ENCODE measurements at places on chromosomes 4 and X.
A peak's percentile ranks its signal among the peaks of the same experiment; 100 is the strongest.

DNA sequence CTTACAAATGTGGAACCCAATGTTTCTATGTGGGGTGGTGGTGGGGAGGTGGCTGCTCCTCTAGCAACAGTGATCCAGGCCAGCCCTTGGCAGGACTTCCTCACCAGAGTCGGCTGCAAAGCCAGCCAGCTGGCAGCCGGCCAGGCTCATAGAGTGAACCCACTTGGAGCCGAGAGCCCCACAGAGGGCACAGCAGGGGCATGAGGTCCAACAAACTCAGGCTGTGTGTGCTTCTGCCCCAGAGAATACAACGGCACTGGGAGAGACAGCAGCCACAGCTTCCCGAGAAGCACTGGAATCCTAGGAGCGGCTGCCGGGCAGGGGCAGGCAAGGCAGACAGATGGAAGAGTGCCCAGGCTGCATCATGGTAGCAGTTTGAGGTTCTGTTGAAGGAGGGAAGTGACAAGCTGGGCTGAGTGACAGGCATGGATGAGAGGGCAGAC is 23.5 kb upstream of the SOWAHD start:
- peak; percentile 41 for DNase-seq

DNA sequence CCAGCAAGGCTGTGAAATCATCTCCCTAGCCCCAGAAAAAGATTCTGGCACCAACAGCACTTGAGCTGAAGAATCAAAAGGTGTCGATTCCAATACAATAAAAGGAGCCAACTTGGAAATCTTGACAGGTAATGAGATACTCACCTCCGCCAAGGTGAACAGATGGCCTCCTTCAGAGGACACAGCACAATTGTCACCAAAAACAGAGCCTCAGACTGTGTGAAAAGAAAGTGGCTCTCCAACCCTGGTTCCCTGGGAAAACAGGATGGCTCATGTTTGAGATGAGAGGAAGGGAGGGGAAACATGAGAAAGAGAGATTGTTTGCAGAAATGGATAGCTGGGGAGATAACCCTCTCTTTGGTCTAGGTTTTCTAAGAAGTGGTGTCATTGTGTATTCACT is 168.9 kb downstream of the HS3ST1 start:
- DNase-seq = no peak

- no peak for DNase-seq
Observed at GRCh38 chrX:4243759-4244158, 530.3 kb upstream of the PRKX start.

- DNase-seq = peak; percentile 63
Observed at GRCh38 chr4:38023347-38024205, 63.4 kb downstream of the PTTG2 start.

DNA sequence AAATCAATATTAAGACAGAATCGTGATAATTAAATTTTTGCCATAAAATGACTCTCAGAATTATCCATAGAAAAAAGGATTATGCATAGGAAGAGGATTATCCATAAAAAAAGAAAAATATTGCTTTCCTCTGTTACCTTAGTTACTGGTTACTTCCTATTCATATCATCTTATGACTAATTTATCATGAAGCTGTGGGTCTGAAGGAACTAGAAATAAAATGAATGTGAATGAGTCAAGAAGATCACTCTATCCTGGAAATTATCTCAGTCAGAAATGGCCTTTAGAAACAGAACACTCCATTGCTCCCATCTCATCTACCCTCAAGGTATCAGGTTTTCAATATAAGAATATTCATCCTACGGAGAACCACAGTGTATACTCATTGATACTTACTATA is 19.4 kb downstream of the RPS6KA6 start:
- DNase-seq = no peak

- no peak for DNase-seq
Observed at GRCh38 chrX:17703201-17703600, 34.1 kb upstream of the SCML1 start.

DNA sequence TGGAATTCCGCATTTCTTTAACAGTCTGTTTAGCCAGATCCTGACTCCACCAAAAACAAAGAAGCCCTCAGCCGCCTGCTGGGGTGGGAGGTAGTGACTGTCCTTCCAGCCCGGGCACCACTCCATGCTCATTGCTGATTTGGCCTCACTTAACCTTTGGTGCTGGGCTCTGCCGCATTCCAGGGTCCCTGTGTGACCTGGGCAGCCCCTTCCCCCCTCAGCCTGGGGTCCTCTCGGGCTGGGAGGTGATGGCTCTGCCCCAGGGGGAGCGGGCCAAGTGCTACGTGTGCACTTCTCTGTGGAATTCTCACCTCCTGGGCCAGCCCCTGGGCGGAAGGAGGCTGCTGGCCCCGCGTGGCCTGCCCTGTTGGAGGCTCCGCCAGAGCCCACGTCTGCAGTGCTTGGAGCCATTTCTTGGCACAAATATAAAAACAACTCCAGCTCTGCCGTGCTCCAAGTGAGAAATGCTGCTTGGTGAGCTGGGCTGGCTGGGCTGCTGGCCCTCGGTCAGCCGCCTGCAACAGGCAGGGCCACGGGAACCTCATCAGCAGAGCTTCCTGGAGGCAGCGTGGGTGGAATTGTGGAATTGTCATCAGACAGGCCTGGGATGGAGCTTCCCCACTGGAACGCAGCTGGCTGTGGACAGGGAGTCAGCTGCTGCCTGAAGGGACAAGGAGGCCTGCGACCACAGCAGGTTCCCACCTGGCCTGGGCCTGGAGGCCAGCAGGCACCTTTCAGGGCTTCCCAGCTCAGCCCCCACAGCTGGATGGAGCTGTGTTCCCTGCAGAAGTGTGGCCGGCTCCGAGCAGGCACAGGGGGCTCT is 66.0 kb downstream of the TRMT44 start:
- DNase-seq = no peak

GRCh38 chr4:128751354-128751753 is 58.1 kb upstream of the JADE1 start:
- no peak for DNase-seq

- no peak for DNase-seq
Observed at GRCh38 chr4:145563293-145563985, 55.7 kb upstream of the MMAA start.

DNA sequence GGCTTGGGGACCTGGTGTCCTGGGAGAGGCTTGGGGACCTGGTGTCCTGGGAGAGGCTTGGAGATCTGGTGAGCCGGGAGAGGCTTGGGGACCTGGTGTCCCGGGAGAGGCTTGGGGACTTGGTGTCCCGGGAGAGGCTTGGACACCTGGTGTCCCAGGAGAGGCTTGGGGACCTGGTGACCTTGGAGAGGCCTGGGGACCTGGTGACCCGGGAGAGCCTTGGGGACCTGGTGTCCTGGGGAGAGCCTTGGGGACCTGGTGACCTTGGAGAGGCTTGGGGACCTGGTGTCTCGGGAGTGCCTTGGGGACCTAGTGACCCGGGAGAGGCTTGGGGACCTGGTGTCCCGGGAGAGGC is 12.6 kb downstream of the SHOX start:
- no peak for DNase-seq

DNA sequence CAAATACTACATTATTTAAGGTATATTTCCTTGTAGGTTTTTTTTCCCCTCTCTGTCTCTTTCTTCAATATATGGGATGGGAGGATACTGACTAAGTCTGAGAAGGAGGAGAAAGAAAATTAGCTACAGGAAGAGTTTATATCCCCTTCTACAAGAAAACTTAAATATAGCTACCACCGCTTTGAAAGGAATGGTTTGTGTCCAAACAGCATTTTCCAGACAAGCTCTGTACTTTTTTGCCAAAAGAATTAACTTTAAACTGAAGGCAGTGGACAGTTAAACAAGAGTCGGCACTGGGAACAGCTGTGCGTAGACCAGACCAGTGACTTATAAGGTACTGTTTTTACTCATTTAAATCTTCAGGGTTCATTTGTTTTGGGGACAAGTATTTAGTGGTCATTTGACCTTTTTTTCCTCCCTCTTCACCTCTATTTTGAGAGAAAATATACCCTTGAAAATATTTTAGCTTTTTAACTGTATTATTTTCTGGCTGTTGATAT is 303.7 kb downstream of the ARHGAP24 start:
- DNase-seq = no peak

- peak; percentile 43 for DNase-seq
Observed at GRCh38 chr4:38310446-38311043, 350.3 kb downstream of the PTTG2 start.

- DNase-seq = no peak
Observed at GRCh38 chr4:182855312-182855711, 61.9 kb downstream of the DCTD start.

- no peak for DNase-seq
Observed at GRCh38 chr4:41475402-41475801, 62.6 kb upstream of the LIMCH1 start.

- no peak for DNase-seq
Observed at GRCh38 chr4:6415031-6415705, 57.2 kb downstream of the PPP2R2C start.

GRCh38 chr4:89000844-89001360 is 56.1 kb downstream of the FAM13A start:
- DNase-seq = peak; percentile 30

- DNase-seq = no peak
Observed at GRCh38 chr4:27357283-27357682, 496.6 kb downstream of the STIM2 start.

DNA sequence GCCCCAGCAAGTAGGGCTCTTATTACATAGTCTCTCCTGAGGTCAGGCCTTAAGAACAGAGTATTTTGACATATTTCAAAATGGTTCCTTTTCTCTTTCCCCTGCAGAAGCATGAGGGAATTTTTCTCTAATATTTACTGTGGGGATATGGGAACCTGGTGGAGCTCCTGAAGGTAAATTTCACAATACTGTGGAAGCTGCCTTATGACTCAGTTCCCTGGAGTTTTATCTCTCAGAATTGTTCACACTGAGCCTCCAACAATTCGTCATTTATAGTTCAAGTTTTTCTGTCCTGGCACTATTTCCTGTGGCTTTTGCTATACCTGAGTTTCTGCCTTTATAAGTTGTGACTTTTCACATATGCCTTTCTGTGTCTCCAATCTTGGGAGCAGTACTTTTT is 607.2 kb upstream of the NDST4 start:
- DNase-seq = no peak

DNA sequence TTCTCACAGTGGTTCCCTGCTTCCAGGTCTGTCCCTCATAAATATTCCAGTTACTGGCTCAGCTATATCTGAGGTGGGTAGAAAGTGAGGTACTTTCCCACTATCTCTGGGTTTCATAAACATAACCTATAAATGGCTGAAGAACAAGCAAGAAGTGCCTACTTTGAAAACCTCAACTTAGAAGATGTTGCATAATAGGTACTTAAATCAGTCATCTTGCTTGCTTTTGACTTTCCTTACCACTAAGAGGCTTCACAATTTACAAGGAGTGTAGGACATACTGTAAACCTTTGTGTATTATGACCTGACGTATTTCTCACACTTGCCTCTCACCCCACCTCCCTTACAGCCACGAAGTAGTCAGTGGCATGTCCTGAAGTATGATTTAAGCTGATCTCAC is 145.9 kb downstream of the PCDH19 start:
- no peak for DNase-seq

GRCh38 chr4:173039617-173040577 is 128.7 kb upstream of the GALNT7 start:
- no peak for DNase-seq

DNA sequence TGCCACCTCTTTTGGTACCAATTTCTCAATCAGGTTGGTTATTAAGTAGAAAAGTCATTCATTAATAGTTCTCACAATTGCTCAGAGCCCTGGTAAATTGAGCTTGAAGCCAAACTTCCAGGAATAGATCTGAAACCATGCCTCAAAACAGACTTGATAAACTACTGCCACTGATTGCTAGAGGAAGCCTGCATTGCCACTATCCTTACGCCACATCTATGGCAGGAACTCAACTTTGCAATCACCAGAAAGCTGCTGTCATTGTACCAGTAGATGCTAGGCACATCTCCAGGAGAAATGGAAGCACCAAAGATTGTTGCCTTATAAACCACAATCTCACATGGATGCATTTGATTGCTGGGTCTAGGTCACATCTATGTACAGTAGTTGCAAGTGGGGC is 21.6 kb upstream of the TSPAN7 start:
- no peak for DNase-seq

DNA sequence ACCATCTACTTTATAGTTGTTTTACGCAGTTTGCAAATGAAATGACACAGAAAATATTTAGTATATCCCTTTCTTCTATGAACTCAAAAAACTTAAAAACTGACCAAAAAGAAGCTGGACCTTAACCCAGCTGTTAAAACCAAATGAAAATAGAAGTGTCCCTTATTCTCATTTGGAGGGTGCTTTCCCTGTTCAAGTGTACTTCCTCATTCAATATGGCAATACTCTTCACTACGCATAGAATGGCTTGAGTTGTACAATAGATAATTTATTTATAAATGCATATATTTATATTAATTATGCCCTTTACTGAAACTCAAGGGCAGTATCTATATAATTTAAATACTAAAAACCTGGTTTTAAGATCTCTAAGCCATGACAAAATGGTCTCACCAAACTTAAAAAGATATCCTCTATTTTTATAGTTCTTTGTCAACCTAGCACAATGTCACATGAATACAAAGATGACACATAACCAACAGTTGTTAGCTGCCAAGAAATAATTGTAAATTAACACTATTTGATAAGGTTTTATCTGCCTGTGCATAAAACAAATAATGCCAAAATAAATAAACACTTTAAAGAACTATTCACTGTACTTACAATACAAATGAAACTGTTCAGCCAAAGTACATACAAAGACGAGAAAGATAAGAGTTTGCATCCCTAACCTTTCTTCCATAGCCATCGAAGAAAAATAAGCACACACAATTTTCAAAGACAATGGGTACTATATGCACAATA is 25.2 kb downstream of the YTHDC1 start:
- peak; percentile 18 for DNase-seq

- peak; percentile 0 for DNase-seq
Observed at GRCh38 chrX:73850124-73851013, 287.4 kb downstream of the CHIC1 start.

GRCh38 chr4:118755438-118756226 is 70.4 kb downstream of the METTL14 start:
- no peak for DNase-seq

DNA sequence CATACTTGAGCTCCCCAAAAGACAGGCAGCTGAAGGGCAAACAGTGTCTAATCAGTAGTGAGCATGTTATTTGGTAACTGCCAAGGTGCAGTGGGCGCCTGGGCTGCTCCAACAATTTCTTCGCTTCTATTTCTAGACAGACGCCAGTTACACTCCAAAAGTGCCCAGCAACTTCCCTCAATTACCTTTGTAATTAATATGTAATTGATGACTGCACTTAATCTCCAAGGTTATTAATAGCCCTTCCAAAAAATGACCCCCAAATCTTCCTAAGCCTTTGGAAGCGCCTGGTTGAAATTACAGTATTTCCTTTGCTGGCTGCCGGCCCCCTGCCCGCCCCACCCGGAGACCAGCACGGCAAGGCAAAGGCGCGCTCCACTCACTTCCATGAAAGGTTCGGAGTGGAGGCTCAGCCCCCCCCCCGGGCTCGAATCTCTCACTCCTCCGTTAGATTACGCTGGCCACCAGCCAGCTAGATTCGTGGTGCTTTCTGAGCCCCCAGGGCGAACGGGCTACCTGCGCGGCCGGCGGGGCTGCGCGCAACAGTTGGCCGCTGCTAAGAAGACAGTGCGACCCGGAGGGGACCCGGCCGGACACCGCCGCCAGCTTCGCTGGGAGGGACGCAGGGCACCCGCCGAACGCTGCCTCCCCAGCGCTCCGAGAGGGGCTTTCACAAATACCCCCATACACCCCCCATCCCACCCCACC is 1.9 kb downstream of the GPC4 start:
- DNase-seq = no peak

GRCh38 chr4:115489279-115489678 is 375.9 kb upstream of the NDST4 start:
- no peak for DNase-seq

- DNase-seq = peak; percentile 58
Observed at GRCh38 chr4:47145630-47146029, 114.3 kb downstream of the GABRB1 start.

- DNase-seq = no peak
Observed at GRCh38 chr4:90375081-90375480, 247.9 kb downstream of the CCSER1 start.
